ENCODE measurements at places on chromosomes 6 and 20.

DNA sequence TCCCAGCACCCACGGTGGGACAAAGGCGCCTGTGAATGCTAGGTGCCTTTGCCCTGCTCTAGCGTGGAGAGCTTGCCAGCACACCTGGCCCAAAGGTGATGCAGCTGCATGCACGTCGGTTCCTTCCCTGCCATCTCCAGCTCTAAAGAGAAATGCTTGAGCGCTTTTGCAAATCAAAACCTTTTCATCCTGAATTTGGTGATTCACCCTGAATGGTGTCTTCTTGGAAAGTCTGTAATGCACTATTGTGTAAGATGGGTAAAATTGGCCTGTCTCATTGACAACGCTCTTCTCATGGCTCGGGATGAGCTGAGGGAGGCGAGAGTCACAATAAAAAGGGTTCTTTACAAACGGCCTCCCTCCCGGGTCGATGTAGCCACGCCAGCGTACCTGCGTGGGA, 103.1 kb upstream of the ID4 start:
- no peak for DNase-seq

DNA sequence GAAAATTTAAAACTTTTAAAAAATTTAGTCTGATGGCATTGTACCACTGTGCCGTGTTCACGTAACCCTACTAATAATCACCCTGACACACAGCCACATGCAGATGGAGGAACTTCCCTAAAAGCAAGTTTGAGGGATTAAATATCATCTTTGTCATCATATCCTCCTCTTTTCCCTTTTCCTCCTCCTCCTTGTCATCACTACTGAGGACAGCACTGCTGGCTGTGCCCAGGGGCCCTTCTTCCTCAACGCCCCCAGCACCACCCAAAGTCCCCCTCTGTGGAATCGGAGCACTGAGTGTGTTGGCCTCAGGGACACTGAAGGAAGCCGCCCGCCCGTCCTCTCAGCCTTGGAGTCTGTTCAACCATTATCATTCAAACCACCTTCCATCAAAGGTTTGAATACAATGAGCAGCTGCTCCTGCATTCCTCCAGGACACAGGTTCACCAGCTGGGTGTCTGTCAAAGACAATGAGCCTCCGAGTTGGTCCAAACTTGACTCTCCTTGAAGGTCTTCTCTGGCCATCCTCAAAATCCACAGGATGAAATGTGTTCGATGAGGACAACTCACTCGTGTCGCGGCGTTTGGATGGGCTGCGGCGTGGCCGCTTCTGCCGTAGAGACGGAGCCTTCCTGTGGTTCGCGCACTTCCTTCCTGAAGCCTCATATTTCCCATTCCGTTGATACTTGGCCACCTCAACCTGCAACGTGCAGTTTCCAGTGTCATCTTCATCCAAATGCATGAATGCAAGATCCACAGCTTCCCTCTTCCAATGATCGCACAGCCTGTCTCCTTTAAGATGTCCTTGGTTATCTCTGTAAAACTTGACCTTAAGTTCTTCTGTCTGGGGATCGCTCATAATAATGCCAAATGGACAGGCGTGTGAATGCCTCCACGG, 23.3 kb downstream of the NQO2 start:
- peak; percentile 21 for DNase-seq

- DNase-seq = no peak
Measured at GRCh38 chr6:3453413-3454272, 3.2 kb downstream of the SLC22A23 start.

DNA sequence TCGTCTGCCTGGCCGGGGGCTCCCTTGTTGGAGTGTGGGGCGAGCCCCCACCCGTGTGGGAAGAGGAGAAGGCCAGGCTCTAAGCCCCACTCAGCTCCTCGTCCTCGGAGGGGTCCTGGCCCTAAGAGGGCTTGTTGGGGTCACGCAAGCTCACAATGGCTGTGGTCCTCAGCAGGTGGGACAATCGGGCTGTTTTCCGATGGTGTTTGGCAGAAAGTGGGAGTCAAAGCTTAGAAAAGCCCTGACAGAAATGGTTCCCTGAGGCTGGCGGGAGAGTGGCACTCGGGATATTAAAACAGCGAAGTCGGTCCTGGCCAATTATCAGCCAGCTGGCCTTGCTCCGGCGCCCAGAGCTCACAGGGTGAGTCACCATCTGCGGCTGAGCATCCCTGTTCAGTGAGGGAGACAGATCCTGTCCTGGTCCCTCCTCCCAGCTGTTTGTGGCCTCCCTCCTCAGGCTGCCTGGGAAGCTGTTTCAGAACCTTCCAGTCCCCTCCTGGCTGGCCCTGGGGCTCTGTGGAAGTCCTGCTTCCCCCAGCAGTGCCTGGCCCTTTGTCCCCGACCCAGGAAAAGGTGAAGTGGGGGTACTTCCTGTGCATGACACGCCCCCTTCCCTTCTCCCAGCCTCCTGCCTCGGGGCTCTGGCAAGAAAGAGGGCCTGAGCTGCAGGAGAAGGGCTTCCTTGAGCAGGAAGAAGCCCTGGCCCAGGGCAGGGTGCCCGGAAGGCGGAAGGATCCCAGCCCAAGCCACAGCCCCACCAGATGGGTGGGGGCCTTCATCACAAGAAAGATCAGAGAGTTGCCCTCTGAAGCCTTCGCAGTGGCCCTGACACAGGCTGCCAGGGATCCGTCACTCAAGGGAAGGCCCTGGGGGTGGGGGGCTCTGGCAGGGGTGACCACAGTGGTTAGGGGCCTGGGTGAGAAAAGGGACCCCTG, 53.6 kb upstream of the BHLHE23 start:
- DNase-seq = no peak

GRCh38 chr20:47981222-47981621, 195.9 kb upstream of the SULF2 start:
- no peak for DNase-seq

DNA sequence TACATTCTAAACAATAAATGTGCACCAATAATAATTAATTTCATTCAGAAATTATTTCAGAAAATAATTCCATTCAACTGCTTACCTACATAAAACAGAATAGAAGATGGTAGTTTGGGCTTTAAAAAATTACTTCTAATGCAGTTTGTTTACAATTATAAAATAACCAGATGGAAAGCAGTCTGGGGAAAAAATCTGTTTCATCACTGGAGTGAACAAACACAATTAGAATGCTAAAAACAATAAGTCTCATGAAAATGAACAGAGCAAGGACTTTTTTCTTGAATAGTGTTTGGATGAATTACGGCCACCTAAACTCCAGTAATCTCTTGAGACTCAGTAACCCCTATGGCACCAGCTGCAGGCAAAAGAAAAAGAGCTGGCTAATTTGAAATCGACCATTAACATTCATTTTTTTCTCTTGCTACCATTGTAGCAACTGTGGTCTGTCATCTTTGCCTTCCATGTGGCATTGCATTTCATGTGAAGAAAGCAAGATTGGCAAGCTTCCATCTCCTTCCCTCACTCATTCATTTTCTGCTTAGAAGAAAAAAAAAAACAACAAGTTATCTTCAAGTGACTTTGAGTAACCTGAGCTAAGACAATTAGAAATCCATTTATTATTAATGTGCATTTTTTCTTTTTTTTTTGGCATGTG, 88.4 kb upstream of the CEP85L start:
- DNase-seq = no peak

DNA sequence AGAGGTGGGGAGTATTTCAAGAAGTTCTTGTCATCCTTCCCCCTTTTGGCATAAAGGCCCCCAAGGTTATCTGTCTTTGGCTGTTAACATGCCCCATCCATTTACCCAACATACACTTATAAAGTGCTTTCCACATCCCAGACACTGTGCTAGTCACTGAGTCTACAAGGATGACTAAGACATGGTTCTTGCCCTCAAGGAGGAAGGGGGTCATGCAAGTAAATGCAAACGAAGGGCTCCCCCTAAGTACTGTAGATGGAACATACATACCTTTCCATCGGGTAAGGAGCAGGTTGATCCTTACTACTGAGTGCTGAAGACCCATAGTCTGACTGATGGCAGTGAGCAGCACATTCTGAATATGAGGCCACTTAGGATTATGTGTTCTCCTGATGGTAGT, 38.3 kb downstream of the HECA start:
- DNase-seq = no peak

GRCh38 chr6:154602708-154603107, 92.2 kb upstream of the CNKSR3 start:
- DNase-seq = no peak

- no peak for DNase-seq
Measured at GRCh38 chr20:60921022-60921622, 330.9 kb upstream of the CDH4 start.

DNA sequence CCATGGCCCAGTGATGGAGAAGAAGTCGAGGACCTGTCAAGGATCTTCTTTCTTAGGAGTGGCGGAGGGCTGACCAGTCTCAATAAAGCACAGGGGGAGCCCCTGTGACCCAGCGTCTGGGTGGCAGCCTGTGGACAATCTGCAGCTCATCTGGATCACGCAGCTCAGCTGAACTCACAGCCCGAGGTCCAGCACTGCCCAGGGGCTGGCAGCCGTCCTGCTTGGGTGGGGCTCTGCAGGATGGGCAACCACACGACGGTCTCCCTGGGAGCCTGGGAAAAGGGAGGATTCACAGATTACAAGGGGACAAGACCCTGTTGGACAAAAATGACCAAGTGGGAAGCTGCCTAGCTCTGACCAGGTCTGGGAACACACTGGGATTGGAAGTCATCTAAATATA, 110.8 kb downstream of the MYLK4 start:
- no peak for DNase-seq

DNA sequence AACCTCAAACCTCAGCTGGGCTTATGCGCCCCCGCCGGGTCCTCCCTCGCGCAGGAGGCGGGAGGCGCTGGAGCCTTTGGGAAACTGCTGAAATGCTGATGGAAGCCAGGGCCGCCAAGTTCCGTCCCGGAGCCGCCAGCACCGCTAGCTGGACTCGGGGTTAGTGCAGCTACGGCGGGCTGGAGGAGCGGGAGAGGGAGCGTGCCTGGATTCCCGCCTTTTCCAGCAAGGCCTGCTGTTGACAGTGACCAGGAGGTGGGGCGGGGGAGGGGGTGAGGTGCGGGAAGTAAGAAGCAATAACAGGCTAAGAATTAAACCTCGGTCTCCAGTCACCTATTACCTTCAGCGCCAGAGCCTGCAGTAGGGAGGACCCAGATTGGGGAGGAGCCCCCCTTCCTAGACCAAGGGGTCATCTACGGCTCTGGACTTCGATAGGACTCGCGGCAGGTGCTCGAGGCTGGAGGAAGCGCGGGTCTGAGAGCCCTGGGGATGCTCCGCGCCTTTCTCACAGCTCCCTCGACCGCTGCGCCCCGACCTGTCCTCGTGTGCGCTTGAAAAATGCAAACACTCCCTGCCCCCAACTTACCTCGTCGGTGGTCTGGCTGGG, 20.5 kb downstream of the COL9A1 start:
- DNase-seq = no peak

- DNase-seq = no peak
Measured at GRCh38 chr6:157229132-157229618, 94.1 kb downstream of the TMEM242 start.

DNA sequence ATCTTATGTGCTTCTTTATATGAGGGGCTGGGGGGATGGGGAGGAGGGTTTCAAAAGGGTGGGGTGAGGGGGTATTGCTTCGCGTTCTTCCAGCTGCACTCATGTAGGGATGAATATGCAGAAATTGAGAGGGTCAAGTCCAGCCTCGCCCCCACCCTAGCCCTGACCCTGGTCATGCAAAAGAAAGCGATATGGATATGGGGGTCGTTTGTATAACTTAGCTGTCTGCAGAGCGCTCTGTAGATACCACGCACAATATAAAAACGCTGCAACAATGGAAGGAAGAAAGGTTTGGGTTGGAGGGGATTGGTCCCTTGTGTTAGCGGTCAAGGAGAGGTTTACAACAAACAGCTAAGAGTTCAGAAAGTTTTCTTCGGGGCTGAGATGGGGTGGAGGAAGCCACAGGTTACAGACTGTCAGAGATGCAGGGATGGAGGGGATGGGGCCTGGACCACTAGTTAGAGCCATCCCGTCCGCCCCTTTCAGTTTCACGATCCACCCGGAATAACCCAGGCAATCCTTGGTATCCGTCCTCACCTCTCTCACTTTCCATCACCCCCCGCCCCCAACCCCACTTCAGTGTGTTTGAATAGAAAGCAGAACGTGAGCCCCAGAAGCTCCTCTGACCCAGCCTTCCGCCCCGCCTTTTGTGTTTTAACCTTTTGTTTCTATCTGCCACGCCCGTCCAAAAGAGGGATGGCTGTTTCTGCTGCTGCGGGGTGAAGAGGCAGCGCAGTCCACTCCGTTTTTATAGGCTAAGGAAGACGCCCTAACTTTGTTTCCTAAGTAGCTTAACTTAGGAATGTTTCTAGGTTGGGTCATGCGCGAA, 73.5 kb downstream of the SOX4 start:
- no peak for DNase-seq

GRCh38 chr20:35854713-35855348, 83.0 kb downstream of the PHF20 start:
- no peak for DNase-seq

GRCh38 chr6:73004861-73005260, 220.4 kb downstream of the KHDC1L start:
- DNase-seq = no peak

DNA sequence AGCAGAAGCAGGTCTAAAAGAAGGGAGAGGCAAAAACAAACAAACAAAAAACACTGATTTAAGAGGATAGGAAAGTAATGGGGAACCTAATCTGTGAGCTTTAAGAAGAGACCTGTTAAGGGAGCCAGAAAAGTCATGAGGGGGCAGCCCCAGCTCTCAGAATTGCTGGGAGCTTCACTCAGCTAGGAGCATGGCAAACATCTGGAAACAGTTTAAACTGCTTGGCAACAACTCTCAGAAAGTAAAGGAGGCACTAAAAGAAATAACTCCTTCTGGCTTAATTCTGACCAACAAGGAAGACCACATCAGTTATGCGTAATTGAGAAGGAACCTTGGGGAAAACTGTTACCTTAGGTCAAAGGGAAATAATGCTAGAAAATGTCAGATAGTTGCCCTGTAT, 121.4 kb downstream of the LAMP5 start:
- no peak for DNase-seq

GRCh38 chr20:38543014-38543906, 37.7 kb upstream of the ADIG start:
- no peak for DNase-seq

DNA sequence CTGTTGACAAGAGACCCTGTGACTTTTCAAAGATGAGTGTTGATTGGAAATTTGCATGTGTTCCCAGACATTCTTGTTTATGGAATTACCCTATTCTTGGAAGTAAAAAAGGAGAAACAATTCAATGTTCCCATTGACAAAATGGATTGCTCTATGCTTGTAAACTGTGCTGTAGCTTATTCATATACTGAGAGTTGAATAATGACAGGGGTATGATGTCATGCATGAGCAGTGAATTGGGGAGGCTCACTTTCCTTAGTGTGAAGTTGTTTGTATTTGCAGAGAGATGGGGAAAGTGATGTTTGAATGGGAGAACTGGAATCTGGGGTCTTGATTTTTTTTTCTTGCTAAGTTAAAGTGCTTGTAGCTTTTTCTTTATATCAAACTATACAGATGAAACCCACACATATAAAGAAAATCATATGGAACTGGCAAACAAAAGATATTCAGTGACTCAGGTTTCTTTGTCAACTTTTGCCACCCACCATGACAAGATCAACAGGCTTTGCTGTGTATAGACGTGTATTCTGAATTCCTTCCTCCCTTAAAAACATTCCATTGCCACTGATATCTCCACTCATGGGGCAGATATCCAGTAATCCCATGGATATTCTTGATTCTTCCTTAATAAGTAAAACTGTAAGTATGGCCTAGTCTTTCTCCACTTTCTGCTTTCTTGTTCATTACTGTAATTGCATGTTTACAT, 97.8 kb upstream of the JAG1 start:
- DNase-seq = no peak

All from stimulated activated CD8-positive, alpha-beta memory T cell treated with anti-CD3 and anti-CD28 coated beads, Interleukin-7, amount 100 ng/mL, for 24 hours (primary cell).